ENCODE measurements at places on chromosomes 4 and X. TPM values are rescaled to one million over a fixed set of nuclear protein-coding genes. Genes with fewer than 3 reads are reported as not detected.

GRCh38 chrX:122219735-122220134 lies 964.3 kb upstream of the GRIA3 start:
- DNase-seq: no peak

The USP17L13 gene
- total RNA-seq: not detected

DNA sequence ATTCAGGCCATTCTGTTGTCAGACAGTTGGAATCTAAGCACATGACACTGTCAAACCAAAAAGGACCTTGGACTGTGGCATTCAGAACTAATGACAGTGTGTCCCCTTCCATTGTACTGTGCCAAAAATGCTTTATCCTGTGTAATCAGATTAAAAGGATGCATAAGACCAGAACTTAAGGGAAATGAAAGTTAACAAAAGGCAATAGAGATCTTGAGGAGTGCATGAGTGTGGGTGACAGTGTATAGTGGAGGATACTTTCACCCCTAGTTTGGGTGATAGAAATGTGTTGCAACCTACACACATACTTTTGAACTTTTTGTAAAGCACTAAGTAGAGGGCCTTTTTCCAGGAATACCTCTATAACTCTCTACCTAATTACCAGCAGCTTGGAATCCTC lies 4.5 kb downstream of the CYSLTR1 start:
- DNase-seq: no peak

GRCh38 chrX:118631586-118631985 lies 95.8 kb upstream of the IL13RA1 start:
- DNase-seq: no peak

The ZNF674 gene
- total RNA-seq: 7.2 TPM

GRCh38 chr4:116015549-116015948 lies 902.1 kb upstream of the NDST4 start:
- no peak for DNase-seq

DNA sequence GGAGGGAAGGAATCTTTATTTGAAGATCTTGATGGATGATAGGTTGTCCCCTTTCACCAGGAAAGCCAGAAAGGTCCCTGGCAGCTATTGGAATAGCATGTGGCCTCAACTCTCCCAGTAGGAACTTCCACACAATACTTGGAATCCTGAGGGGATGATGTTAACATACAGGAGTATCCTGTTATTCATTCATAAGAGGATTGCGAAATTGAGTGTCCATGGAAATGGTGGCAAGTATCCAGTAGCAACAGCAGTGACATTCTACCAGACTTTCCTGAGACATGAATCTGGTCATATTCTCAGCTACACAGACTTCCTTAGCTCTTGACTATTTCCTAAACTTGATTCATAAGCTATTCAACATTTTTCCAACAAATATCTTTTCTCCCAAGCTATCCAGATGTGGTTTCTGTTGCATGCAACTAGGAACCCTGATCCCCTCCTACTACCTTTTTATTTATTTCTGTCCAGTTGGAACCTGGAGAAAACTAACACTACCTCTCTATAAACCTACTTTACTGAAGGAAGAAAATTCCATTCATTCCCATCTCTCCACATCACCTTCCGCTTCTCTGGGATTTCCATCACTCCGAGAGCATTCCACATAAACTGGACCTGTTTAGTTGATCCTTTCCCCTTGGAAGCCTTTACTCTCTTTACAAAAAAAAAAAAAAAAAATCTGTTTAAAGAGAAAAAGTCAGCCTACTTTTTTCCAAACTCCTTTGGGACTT lies 101.8 kb downstream of the ANXA5 start:
- DNase-seq: peak; percentile 18

GRCh38 chr4:15756361-15756861 lies 21.7 kb upstream of the CD38 start:
- peak; percentile 57 for DNase-seq

GRCh38 chr4:1579001-1579900 lies 104.9 kb downstream of the FAM53A start:
- peak; percentile 27 for DNase-seq

The HSPA4L gene
- total RNA-seq: 3.5 TPM

DNA sequence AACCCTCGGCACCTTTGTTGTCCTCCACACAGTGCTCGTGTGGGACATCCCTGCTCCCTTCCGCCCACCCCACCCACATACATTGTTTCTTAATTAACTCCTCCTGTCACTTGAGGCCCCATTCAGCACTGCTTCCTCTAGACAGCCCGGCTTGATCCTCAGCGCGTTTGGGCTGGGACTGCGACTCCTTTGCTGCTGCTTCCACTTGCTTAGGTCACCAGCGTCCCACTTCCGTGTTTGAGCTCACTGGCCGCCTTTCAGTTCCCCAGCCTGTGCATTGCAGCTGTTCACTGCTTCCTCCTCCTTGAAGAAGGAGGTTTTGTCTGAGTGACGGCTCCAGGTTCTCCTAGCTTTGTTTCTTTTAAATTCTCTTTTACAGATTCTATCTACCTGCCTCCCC lies 16.1 kb downstream of the RNF4 start:
- DNase-seq: no peak

DNA sequence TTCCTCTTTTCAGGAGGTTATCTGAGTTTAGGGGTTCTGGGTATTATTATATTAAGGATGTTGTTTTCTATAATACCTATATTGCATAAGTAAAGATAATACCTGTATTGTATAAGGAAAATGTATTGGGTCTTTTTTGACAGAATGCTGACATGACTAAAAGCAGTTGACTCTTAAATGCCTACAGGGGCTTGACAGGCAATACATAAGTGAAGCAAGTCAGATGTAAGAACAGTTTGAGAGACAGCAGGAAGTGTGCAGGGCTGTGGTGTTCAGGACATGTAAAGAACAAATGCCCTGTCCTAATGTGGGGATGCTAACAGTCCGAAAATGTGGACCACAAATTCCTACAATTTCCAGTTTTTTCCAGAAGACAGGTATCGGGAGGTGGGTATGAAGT lies 30.2 kb upstream of the NDST3 start:
- no peak for DNase-seq

The ZFX gene
- total RNA-seq: 36.9 TPM

The GYPA gene
- total RNA-seq: not detected

- DNase-seq: no peak
Observed at GRCh38 chrX:40513835-40514234, 66.9 kb upstream of the ATP6AP2 start.

DNA sequence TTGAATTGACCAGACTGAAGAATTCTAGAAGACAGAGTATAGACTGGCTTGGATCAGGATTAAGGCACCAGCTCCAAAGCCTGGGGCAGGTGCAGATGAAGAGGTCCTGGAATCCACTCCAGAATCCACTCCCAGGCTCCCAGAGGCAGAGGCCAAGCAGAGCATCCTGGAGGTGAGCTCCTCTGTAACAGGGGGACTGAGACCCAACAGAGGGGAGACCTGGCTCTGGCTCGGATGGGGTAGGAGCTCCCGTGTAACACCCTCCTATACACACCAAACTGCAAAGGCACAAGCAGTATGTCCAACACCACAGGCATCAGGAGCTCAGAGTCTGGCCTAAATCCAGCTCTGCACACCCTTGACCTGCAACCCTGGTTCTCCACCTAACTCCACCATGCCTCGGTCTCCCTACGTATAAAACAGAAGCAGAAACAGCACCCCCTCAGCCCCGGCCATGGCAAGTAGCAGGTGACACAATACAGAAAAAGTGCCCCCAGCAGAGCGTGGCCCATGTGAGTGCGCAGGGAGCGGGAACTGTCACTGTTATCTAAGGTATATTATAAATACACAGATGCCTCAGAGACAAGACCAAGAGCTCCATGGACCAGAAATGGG lies 14.9 kb downstream of the RNF212 start:
- DNase-seq: no peak

Data from RPMI7951 (cell line).